ENCODE measurements at places on chromosomes 12 and 14. TPM values are rescaled to one million over a fixed set of nuclear protein-coding genes. Genes with fewer than 3 reads are reported as not detected.

DNA sequence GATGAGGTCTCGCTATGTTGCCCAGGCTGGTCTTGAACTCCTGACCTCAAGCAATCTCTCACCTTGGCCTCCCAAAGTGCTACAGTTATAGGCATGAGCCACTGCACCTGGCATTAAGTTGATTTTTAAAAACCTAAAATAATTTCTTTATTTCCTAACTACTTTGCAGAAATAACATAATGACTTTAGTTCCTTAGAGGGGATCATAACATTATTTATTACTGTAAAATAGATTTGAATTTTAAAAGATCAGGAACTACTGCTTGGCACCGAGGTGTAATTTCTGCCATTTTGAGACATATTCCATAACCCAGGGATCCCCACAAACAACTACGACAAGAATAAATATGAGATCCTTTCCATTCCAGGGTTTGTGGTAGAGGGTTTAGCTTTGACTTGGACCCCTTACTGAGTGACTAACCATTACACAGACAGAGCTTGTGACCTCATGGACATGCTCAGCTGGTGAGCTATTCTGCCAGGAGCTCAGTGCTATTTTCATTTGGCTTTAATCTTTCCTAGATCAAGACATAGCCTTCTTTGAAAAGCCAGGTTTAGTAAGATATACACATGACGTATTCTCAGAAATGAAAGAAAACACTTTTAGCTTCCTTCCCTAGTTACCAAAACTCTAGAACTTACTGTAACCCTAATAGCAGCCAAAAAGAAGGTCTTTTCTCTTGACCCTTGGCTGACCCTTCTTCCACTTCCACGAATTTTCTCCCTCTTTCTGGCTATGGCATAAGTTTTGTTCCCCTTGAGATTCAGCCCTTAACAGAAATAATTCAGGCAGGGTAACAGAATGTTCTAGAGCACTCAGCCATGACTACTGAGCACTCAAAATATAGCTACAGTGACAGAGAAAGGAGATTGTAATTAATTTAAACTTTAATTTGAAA, 75.1 kb upstream of the NUDT4 start:
- DNase-seq: no peak

GRCh38 chr12:21613931-21614330, 9.3 kb upstream of the GYS2 start:
- DNase-seq: no peak

- DNase-seq: no peak
These were observed 95.4 kb upstream of the SLC38A4 start for GRCh38 chr12:46921048-46921763.

- DNase-seq: no peak
These were observed 10.0 kb upstream of the TEX22 start for GRCh38 chr14:105388110-105388951.

- DNase-seq: no peak
These were observed 991.6 kb downstream of the BCL11B start for GRCh38 chr14:98280436-98280835.

DNA sequence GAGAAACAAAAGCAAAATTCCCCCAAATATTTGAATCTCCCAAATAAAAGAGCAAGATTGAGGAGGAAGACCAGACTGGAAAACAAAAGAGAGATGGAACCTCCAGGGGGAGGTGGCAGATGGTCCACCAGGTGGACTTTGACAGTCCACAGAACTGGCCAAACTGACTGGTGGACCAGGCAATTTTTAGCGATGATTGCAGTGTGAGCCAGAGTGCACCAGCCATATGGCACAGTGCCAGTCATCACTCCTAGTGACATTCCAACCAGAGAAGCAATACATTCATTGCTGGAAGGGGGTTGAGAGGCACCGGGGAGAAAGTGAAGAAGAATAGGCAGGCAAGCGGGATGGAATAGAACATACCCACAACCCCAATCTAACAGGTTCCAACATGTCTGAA, 182.9 kb downstream of the EXOC5 start:
- no peak for DNase-seq

GRCh38 chr14:23588884-23589598, 10.5 kb upstream of the JPH4 start:
- DNase-seq: peak; percentile 94

DNA sequence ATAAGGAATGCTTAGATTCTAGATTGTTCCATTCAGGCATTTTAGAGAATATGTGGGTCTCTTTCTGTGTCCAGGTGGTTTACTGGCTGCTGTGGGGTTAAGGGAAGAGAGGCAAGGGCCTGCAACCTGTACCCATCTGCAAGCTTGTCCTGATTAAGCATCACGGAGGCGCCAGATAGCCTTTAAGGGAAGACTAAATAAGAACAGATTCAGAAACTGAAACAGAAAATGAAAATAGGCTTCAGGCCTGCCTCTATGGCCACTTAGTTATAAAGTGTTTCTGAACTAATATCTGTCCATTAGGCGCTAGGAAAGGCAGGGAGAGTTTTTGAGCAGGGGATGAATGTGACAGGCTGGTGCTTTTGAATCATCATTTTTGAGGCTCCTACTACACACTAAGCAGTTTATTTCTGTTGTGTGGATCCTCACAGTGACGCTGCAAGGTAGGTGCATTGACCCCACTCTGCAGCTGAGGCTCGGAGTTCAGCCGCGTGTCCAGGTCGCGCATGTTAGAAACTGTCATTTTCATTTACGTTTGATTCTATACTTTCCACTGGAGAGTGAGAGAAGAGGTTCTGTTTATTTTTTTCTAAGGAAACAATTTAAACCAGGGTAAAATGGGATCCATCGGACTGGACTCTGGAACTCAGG, 47.4 kb downstream of the SLC6A12 start:
- DNase-seq: no peak

GRCh38 chr12:117050060-117050459, 49.2 kb downstream of the TESC start:
- DNase-seq: no peak

GRCh38 chr12:82593901-82594396, 92.8 kb upstream of the TMTC2 start:
- no peak for DNase-seq

GRCh38 chr12:115936997-115937916, 340.2 kb downstream of the MED13L start:
- no peak for DNase-seq

GRCh38 chr12:132030367-132031038, 80.8 kb downstream of the EP400 start:
- DNase-seq: no peak

GRCh38 chr12:103524238-103524875, 28.6 kb upstream of the C12orf42 start:
- DNase-seq: no peak

- no peak for DNase-seq
These were observed 14.3 kb downstream of the RERG start for GRCh38 chr12:15206831-15207389.

GRCh38 chr14:44910821-44911220, 50.9 kb downstream of the KLHL28 start:
- DNase-seq: no peak

Gene SLCO1C1
- 0.92 TPM for total RNA-seq

Gene SIX6
- not detected for total RNA-seq

Gene OTX2
- not detected for total RNA-seq

Gene VDR
- 24.3 TPM for total RNA-seq

Gene ETFBKMT
- 4.0 TPM for total RNA-seq

Gene PTGER2
- 6.2 TPM for total RNA-seq

Gene JAG2
- 29.2 TPM for total RNA-seq

Gene SNAPC1
- 6.2 TPM for total RNA-seq

Gene FAM186B
- total RNA-seq: 0.65 TPM

Data from lower lobe of right lung (tissue), 2 donors.